ENCODE measurements at places on chromosomes 11 and 22.

- DNase-seq, result no peak
These were observed 77.4 kb upstream of the SHANK2 start for GRCh38 chr11:71329786-71330185.

- no peak for DNase-seq
These were observed 243 bp upstream of the SYT9 start for GRCh38 chr11:7251487-7251835.

- no peak for DNase-seq
These were observed 106.8 kb upstream of the B3GAT1 start for GRCh38 chr11:134518616-134519389.

DNA sequence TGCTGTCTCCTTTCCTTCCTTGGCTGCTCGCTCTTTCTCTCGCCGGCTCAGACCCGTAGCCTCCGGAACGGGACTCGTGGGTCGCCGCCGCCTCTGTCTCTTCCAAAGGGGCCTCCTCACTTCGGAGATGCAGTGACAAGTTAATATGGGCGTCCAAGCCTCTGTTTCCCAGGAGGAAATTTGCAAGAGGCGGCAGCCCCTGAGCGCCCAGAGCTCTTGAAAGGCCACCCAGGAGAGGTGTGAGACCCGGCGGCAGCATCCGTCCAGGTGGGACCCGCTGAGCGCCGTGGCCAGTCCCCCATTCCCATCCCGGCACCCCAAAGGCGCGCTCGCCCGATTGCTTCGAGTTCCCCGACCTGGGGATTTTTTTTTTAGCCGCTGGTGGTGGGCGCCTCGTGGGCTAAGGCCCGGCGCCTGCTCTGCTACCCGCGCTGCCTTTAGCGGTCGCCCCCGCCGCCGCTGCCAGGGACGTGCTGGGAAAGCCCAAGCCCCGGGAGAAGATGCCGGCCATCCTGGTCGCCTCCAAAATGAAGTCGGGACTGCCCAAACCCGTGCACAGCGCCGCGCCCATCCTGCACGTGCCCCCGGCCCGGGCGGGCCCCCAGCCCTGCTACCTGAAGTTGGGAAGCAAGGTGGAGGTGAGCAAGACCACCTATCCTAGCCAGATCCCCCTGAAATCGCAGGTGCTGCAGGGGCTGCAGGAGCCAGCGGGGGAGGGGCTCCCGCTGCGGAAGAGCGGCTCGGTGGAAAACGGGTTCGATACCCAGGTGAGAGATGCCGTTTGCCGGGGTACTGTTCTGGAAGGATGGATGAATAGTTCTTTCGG lies 772 bp downstream of the NAV2 start:
- DNase-seq, result no peak

DNA sequence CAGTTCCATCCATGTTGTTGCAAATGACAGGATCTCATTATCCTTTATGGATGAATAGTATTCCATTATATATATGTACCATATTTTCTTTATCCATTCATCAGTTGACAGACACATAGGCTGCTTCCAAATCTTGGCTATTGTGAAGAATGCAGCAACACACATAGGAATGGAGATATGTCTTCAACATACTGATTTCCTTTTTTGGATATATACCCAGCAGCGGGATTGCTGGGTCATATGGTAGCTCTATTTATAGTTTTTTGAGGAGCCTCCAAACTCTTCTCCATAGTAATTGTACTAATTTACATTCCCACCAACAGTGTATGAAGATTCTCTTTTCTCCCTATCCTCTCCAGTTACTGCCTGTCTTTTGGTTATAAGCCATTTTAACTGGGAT lies 383.9 kb upstream of the CHORDC1 start:
- no peak for DNase-seq

DNA sequence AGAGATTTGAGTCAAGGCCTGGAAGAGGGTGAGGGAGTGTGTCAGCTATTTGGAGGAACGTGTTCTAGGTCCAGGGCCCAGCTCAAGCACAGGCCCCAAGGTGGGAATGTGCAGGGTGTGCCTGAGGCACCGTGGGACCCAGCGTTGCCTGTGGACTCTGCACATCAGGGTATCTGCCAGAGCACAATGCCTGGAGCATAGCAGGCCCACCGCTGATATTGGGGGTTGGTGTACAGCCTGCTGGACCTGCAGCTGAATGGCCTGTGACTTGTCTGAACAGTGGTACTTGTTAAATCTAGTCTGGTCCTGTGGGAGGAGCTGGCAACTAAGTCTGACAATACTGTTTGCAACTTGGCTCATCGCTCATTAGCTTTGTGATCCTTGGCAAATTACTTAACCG lies 131.7 kb downstream of the GRIK4 start:
- DNase-seq, result no peak

Measured in stimulated activated naive CD4-positive, alpha-beta T cell (primary cell).